ENCODE measurements at places on chromosomes 1 and 21. TPM values are rescaled to one million over a fixed set of nuclear protein-coding genes. Genes with fewer than 3 reads are reported as not detected.

FMN2 gene
- 19.2 TPM for total RNA-seq

AMPD2 gene
- 86.0 TPM for total RNA-seq

PADI2 gene
- 0.12 TPM for total RNA-seq

CHODL gene
- 0.76 TPM for total RNA-seq

RHBDL2 gene
- total RNA-seq = 5.7 TPM

GPR25 gene
- not detected for total RNA-seq

ELOA gene
- 57.6 TPM for total RNA-seq

ZBED6 gene
- 6.4 TPM for total RNA-seq

NECAP2 gene
- total RNA-seq = 105 TPM
